ENCODE measurements at places on chromosomes 7 and 10.

DNA sequence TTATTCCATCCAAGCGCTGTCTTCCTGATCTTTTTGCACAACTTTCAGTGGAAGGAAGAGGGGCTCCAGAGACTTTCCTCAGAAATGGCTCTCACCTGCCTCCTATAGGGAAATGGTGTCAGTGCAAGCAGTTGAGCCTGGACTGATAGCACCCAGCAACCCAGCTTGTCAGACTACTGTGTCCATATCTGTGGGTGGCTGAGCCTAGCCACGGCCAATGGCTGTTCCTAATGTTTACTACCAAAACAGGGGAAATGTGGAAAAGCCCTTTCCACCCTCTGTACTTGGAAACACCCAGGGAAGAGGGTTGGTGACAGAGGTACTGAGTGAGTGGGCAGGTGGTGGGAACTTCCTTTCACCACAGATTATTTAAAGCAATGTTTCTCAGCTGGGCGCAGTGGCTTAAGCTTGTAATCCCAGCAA is 4.3 kb upstream of the YKT6 start:
- DNase-seq, result peak; percentile 23

DNA sequence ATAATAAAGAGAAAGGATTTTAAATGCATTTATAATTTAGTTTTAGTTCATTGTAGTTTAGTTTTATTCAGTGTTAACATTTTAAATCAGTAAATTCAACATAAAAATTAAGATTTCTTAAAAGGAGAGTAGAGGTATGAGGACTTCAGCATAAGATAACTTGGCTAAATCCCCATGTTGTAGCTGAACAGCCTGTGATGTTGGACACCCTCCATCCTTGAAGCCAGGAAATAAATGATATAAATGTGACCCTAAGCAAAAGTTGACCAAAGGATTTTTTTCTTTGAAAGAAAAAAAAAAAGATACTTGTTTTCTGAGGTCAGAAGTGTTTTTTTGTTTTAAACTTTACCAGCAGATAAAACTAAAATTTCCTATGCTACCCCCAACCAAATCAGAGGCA is 48.7 kb downstream of the GNAI1 start:
- no peak for DNase-seq

DNA sequence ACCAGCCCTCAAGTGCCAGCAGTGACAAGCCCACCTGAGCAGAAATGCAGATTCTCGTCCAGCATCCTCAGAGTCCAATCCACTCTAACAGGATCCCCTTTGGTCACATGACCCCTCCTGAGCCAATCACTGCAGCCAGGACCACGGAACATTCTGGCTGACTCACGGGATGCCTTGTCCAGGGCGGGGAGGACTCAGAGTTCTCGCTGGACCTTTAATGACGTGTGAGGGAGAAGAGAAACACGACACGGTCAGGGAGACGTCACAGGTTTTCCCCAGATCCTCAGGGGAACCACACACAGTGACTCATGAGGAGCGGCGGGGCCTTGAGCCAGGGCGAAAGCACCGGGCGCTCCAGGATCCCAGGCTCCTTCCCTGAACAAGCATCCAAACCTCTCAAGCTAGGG is 155.7 kb downstream of the PTPRN2 start:
- no peak for DNase-seq

DNA sequence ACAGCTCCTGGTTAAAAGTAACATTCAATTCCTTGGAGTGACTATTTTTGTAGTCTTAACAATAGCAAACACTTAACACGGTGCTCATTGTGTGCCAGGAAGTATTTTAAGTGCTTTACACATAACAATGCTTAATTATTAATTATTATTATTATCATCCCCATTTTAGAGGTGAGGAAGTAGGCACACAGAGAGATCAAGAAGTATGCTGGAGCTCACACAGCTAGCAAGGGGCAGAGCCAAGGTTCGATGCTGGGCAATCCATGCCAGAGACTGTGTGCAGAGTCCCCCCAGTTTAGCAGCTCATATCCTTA is 48.2 kb upstream of the SMNDC1 start:
- no peak for DNase-seq

GRCh38 chr10:97042081-97042480 is 143.7 kb downstream of the SLIT1 start:
- DNase-seq, result no peak

All from NCI-H526 (cell line).